ENCODE measurements at places on chromosomes 6 and 20. TPM values are rescaled to one million over a fixed set of nuclear protein-coding genes. Genes with fewer than 3 reads are reported as not detected.

Gene RNF39
- not detected for total RNA-seq

Gene LY6G5B
- total RNA-seq, result 37.9 TPM

Gene EZR
- total RNA-seq, result 71.0 TPM

Gene RAB32
- 2.5 TPM for total RNA-seq

- no peak for DNase-seq
Measured at GRCh38 chr6:20126102-20126752, 86.0 kb downstream of the MBOAT1 start.

GRCh38 chr6:4820704-4821276, 44.6 kb downstream of the CDYL start:
- DNase-seq, result no peak

DNA sequence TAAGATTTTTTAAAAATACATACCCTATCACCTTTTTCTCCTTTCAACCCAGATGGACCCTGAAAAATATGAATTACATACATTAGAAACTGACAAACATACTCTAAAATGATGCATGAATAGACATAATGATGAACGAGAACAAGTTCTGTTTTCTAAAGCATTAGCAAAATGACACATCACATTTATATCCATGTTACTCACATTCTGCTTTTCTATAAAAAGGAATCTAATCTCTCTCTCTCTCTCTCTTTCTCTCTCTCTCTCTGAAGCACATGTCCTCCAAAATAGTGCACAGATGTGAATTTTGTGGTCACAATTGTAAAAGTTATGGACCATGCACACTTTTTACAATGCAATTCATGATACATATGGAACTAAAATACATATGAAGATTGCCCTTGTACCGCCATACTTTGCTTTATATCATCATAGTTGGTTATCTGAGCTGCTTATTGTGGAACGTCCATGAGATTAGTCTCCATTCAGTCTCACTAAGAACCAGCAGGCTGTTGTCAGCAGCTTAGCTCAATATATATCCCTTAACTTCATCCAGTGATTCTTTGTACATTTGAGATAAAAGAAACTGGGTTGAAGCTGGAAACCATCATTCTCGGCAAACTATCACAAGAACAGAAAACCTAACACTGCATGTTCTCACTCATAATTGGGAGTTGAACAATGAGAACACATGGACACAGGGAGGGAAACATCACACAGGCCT, 114.2 kb downstream of the COL12A1 start:
- no peak for DNase-seq

- no peak for DNase-seq
Measured at GRCh38 chr20:36562724-36563123, 10.7 kb upstream of the TGIF2 start.

DNA sequence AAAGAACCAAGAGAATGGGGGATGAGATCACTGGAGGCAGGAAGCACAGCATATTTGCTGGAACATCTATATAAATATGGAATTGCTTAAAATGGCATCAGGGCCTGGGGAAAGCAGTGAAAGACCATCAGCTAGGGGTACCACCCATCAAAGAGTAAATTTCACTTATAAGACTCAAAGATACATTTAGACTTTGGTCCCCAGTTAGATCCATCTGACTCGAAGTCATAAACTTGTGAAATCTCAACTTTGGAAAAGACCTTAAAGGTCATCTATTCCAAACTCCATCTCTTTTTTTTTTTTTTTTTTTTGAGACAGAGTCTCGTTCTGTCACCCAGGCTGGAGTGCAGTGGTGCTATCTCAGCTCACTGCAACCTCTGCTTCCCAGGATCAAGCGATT, 109.8 kb downstream of the UNC5CL start:
- DNase-seq, result no peak

- peak; percentile 58 for DNase-seq
Measured at GRCh38 chr20:63086421-63087235, 79.9 kb upstream of the BHLHE23 start.

DNA sequence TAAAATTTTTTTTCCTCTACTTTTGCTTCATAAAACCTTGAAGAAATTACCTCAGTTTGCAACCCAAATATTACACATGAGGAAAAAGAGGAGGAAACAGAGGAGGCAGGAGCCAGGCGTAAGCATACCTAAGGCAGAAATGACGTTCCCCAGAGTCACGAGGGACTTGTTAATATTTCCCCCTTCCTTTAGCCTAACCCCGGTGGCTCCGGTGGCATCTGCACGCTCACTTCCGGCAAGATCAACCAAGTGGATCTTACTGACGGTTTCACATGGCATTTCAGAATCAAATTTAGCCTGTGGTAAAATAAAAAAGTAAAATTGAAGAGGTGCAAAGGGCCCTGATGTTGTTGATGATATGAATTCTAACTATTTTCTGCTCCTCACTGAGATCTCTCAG, 67.4 kb downstream of the KIF16B start:
- DNase-seq, result no peak
